Stimulated activated CD4-positive, alpha-beta T cell treated with anti-CD3 and anti-CD28 coated beads, Interleukin-12 subunit alpha, Interleukin-12 subunit beta, amount 100 ng/mL, for 48 hours (primary cell): ENCODE measurements at places on chromosomes 5 and 9.

GRCh38 chr9:110626101-110626829, 42.3 kb upstream of the MUSK start:
- DNase-seq = peak; percentile 12

DNA sequence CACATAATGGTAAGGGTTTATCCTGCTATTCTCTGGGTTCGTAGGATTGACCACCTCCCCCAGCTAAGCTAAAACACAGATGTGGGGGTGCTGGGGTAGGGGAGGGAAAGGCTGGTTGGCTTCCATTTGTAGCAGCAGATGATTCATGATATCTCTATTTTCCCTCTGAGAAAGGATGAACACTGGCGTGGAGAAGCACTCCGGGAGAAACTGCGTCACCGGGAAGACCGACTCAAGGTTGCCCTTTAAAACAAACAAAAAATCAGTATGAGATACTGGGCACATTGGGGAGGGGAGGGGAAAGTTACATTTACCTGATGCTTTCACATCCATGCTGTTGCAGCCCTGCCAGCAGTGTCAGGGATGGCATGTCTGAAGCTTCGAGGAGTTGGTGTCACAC, 28.2 kb downstream of the RAB14 start:
- DNase-seq = no peak

- DNase-seq = no peak
Measured at GRCh38 chr9:110131499-110131898, 76.5 kb downstream of the C9orf152 start.

GRCh38 chr9:131304676-131305355, 15.3 kb downstream of the PLPP7 start:
- no peak for DNase-seq

GRCh38 chr5:92594031-92594430, 987.0 kb downstream of the NR2F1-AS1 start:
- DNase-seq = no peak

- no peak for DNase-seq
Measured at GRCh38 chr5:109411627-109412026, 1.9 kb upstream of the PJA2 start.

- DNase-seq = no peak
Measured at GRCh38 chr5:142403583-142403982, 78.8 kb upstream of the SPRY4 start.

DNA sequence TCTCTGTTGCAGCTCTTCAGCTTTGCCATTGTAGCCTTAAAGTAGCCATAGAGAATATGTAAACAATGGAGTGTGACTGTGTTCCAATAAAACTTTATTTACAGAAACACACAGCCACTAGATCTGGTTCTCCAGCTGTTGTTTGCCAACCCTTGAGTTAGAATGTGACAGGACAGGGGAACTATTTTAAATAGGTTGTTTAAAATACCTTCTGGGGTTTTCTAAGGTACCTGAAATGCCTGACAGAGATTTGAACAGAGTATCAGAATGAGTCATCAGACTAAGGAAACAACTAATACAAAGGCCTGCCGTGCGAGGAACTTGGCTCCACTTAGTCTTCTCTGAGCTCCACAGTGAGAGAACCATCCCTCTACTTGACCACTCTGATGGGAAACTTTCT, 85.4 kb downstream of the HSD17B4 start:
- no peak for DNase-seq

GRCh38 chr5:89457411-89458331, 574.7 kb upstream of the MEF2C start:
- no peak for DNase-seq

GRCh38 chr9:34032631-34033030, 16.1 kb downstream of the UBAP2 start:
- DNase-seq = no peak

- DNase-seq = no peak
Measured at GRCh38 chr5:94969174-94969573, 315.7 kb downstream of the MCTP1 start.

DNA sequence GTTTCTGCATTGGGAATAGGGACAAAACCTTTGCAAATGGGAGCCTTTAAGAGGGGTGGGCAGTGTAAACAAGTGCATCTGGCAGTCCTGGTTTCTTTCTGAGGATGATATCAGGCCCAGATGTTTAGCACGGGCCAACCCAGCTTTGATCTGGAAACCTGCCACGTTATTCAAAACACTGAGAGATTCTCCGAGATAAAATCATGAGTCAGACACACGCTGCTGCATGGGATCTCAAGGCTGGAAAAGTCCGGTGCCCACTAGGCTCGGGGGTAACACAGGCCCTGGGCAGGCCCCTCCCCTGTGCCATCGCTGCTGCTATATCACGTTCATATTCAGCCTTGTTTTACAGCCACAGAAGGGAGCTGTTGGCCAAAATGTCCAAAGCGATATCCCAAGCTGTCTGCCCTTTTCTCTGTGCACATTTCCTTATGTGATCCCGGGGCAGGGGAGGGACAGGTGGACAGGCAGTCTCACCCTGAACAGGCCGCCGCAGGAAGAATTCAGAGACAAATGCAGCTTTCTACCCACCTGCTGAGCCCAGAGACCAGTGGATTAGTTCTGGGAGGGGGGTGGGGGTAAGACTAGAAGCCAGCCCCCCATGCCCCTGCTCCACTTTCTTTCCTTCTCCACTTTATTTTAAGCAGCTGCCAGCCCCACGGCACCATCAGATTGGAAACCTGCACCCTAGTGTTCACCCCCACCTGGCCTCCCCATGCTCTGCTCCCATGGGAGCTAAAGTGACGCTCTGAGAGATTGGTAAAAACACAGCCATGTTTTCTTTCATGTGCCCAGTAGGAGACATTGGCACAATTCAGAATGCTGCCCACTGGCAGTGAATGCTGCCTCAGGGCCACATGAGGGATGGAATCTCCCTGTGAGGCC, 63.1 kb downstream of the TMOD1 start:
- no peak for DNase-seq

DNA sequence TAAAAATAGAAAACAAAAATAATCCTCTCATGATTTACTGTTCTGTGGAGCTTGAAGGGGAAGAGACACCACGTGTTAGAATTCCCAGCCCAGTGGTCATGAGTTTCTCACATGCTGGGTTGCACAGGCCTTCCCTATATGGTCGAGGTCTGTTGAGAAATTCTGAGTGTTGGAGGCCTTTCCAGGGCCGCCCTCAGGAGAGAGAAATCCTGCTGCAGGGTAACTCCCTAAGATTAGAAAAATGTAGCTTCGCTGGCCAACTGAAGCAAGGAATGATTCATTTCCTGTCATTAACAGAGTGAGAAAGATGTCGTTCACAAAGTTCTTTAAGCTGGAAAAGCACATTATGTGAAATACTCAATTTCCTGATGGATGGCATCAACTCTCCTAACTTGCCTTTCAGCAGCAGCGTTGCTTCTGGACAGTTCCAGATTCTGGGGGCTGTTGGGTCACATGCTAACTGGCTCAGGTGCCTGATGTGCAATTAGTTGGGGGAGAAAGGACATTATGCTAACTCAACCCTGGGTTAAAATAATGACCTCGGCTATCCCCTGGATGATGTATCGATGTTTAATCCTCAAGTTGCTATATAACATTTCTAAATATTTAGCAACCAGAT, 104.8 kb upstream of the CD180 start:
- DNase-seq = no peak

DNA sequence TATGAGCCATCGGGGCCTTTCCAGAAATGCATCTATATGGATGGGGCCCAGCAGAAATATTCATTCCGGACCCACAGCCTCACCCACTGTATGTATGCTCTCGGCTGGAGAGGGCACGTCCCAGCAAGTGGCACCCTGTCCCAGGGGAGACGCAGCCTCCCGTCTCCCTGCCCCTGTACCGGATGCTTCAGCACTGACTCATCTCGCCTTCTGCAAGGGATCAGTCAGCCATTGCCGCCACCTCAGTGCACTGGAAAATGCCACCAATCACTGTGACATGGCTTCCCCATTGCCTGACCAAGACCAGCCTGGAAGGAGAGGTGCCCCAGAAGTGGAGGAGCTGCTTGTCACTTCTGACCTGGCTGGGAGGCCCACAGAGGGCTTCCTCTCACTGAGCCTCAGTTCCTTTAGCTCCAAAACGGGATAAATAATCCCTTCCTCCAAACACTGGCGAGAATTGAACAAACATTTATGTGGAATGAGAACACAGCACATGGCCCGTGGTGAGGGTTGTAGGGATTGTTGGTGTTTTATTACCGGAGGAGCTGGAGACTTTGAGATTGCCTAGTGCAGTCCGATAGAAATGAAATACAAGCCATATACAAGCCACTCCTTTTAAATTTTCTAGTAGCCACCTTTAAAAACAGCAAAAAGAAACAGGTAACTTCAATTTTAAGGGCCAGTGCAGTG, 43.9 kb upstream of the ORM1 start:
- DNase-seq = no peak

- DNase-seq = no peak
Measured at GRCh38 chr5:116674881-116675625, 100.4 kb upstream of the SEMA6A start.

GRCh38 chr9:130138171-130138653, 34.0 kb upstream of the NCS1 start:
- no peak for DNase-seq

- no peak for DNase-seq
Measured at GRCh38 chr5:157914151-157914788, 55.3 kb upstream of the CLINT1 start.

- DNase-seq = no peak
Measured at GRCh38 chr5:91070761-91071550, 312.2 kb downstream of the ARRDC3 start.

DNA sequence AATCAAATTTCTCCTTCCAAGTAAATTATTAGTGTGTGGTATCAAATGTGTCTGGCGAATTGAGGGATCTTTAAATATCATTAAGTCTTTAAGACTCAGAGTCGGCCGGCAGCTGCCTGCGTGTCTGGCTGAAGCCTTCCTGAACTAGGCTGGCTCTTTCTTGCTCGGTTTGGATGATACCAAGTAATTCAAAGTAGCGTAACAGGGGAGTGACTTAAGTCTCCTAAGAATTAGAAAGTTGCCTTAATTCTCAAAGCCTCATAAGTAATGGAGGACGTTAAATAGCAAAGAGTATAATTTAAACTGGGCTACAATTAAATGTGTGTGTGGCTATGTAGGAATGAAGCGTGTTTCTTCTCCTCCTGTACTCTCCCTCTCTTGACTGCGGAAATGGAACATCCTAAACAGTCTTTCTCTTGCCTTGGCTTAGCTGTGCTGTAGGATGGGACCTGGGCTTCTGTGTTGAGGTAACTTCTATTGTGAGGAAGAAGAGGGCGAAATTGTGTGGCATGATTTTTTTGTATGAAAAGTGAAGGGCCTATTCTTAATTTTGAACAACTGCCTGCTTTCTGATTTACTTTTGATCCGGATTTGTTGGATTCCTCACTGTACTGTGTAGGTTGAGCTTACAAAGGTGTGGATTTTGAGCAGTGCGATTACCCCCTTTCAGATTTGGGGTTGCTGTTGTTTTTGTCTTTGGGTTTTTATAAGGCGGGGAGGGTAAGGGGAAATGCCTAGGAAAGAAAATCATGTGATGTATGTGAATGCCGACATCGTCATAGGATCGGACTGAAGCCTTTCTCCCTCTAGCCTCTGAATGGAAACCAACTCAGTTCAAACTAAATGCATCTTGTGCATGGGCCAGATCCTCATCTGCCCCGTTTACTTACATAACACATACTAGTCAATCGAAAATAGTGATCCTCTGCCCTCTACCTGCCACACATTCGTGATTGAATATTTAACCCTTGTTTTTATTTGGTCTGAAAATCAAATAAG, 29.9 kb downstream of the CPEB4 start:
- DNase-seq = peak; percentile 34

DNA sequence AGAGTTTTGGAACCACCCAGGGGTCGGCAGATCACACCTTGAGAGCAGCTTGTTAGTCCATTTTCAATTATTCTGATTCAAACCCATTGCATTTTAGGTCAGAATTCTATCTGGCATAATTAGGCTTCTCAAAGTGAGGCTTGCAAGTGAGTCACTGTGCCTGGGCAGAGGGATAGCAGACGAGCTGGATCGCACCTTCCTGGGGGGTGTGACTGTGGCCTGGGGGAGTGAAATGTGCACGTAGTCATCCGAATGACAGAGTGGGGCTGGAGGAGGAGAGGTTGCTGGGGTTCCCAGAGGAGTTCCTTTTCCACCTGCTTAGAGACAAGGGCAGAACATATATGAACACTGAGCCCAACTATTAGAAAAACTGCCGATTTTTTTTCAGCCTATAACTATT, 31.7 kb downstream of the SPACA9 start:
- no peak for DNase-seq

DNA sequence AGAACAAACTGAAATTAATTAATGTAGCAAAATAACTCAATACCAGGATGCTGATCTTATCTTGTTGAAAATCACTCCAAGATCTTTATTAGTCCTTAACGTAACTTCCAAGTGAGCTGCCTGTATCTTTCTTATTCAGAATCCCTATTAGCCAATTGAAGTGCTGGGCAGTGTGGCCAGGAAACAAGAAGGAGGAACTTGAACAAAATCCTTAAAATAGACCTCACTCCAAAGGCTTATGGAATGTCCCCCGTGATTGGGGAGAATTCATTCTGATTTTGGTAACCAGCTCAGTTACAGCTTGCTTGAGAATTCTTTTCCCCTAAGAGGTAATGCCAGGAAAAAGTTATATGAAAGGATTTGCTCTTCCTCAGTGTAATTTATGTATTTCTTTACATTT, 171.0 kb downstream of the DEPDC1B start:
- no peak for DNase-seq

GRCh38 chr9:136611119-136611518, 51.6 kb upstream of the EGFL7 start:
- no peak for DNase-seq

DNA sequence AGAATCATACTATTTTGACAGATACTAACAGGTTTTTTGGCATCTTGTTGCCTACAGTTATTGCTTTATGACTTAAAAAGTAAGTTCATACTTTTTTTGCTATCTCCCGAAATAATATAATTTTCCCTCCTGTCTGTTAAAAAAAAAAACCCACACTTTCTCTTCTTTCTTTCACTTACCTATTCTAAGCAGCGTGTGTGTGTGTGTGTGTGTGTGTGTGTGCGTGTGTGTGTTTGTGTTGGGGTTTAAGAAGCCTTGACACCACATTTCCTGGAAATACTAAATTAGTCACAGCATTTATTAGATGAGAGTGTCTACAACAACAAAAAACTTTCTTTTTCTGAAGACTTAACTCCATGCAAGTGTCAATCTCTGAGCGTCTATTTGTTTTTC, 12.4 kb downstream of the TNFAIP8 start:
- no peak for DNase-seq
